ENCODE measurements at places on chromosomes 6 and 20. TPM values are rescaled to one million over a fixed set of nuclear protein-coding genes. Genes with fewer than 3 reads are reported as not detected.

OOEP gene
- total RNA-seq: not detected

KIFC1 gene
- total RNA-seq: 43.1 TPM

HLA-DOA gene
- not detected for total RNA-seq

CYP24A1 gene
- total RNA-seq: 91.3 TPM

PCK1 gene
- total RNA-seq: 0.06 TPM

WFDC6 gene
- total RNA-seq: not detected

UNC5CL gene
- 0.76 TPM for total RNA-seq

ZSCAN31 gene
- total RNA-seq: 2.3 TPM

RSPH4A gene
- total RNA-seq: 0.20 TPM

KCNK16 gene
- not detected for total RNA-seq

GPR63 gene
- 0.46 TPM for total RNA-seq

Data from A549 treated with Hydrocortisone at 1 μM for 4 hours (cell line).